T-cell (primary cell): ENCODE measurements at places on chromosomes 5 and 9.

DNA sequence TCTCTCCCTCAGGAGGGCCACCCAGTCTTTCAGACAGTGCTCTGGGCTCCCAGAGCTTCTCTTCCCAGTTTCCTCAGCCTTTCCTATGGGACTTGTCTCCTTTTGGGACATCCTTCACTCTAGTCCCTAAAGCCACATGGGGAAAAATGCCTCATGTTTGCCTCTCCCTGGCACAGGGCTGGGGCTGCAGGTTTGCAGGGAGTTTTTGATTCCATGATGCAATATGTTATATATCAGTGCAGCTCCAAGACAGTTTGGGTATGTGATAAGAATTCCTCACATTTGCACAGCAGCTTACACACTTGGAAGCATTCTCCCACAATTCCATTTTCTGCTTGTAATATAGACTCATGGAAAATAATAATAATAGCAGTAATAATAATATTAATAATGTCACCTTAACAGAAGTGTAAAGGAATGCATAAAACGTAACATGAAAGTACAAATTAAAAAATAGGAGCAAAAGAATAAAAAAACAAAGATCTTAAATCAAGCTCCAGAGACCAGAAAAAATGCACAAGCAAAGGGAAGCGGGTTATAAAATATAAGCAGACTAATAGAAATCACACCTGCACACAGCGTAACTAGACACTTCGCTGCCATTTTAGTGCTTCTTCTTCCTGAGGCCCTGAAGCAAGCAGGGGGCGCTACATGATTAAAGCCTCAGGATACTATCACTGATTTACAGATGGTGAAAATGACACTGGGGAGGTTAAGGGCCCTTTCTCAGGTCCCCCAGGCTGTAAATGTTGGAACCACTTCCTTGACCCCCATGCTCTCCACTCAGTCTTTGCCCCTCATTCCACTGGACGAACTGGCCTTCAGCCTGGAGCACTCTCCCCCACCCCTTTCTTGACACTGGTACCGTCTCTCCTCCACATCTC lies 70.0 kb upstream of the IL17B start:
- DNase-seq = no peak

- DNase-seq = no peak
Observed at GRCh38 chr5:176547802-176548201, 1.3 kb upstream of the CDHR2 start.

DNA sequence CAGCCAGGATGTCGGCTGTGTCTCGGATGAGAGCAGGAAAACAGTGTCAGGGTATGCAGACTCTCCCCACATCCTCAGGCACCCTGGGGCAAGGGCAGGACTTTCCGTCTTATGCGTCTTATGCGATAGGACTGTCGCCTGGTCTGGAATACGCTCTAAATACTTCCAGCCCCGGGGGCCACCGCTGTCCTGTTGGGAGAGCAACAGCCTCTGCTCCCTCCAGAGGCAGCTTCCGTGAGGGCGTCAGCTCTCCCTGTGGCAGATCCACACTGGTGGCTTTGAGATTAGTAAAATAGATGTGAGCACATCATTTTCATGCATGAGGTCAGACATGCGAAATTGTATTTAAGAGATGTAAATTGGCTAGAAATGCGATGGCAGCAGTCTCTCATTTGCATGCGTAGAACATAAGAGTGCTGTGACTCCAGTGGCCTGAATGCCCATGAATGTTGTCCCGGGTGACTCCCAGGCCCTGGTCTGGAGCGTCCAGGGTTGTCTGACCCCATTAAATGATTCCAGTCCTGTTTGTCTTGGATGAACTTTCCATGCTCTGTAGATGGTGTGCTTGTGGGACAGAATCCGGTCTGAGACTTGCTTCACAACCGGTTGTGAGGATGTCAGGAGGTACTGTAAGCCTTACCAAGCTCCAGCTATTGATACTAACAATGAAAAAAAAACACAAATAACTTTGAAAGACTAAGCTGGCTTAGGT lies 228.2 kb downstream of the SYK start:
- DNase-seq = peak; percentile 11

DNA sequence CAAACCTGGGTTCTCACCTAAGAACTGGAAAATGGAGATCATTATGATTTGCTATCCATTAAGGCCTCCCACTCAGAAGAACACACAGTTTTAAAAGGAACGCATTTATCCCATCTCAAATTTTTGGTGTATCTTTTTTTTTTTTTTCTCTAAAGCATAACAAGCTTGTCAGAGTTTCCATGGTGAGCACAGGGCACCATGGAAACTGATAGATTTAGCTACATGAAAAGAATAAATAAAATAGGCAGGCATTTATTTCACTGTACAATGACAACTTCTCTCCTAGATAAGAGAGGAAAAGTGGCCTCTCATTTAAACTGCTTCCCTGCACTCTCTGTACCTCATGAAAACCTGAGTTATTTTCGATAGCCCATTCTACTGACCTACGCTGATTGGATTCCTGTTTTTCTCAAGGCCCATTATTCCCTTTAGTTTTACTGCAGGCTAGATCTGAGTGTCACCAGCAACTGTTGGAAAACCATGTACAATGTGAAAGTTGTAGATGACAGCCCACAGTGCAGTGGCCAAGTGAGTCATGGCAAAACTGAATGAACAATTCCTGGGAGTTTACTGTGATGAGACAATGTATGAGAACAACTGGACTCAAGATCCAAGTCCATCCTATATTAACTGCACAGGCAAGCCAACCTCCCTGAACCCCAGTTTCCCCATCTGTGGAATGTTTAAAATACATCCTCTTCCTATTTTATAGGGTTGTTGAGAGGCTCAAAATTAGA lies 4.3 kb upstream of the GDA start:
- DNase-seq = no peak

- no peak for DNase-seq
Observed at GRCh38 chr5:156623381-156624040, 226.6 kb upstream of the PPP1R2B start.

- no peak for DNase-seq
Observed at GRCh38 chr9:88270413-88270812, 117.8 kb upstream of the SPIN1 start.

DNA sequence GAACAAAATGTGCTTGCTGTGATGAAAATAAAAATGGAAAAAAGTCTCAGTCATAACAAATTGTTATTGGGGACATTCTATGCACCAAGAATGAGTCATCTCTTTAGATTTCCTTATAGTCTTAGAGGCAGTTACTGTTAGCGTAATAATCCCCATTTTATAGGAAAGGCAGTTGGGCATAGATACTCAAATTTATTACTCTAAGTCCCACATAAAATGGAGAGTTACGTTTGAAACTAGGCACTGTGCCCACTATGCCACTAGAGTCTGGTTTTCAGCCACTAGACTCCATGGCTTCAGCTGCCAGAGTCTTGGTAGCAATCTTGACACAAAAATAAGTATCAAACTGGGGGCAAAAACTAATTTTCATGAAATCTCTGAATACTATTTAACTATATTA lies 317.9 kb upstream of the MEF2C start:
- DNase-seq = no peak

DNA sequence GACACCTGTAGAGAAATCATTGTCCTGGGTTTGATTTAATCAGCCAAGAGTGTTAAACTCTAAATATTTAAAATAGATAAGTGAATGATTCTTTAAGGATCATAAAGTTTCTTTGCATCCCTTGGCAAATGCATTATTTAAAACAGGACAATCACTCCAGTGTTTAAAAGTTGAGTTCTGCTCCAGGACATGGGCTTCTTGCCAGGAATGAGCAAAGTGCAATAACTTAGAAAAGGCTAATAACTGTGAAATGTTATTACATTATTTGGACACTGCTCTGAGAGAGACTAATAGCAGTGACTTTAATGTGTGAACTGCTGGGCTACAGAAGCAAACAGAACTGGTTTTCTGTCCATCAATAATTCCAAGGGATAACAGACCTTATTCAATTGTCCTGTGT lies 283.3 kb downstream of the GABRB2 start:
- DNase-seq = no peak

DNA sequence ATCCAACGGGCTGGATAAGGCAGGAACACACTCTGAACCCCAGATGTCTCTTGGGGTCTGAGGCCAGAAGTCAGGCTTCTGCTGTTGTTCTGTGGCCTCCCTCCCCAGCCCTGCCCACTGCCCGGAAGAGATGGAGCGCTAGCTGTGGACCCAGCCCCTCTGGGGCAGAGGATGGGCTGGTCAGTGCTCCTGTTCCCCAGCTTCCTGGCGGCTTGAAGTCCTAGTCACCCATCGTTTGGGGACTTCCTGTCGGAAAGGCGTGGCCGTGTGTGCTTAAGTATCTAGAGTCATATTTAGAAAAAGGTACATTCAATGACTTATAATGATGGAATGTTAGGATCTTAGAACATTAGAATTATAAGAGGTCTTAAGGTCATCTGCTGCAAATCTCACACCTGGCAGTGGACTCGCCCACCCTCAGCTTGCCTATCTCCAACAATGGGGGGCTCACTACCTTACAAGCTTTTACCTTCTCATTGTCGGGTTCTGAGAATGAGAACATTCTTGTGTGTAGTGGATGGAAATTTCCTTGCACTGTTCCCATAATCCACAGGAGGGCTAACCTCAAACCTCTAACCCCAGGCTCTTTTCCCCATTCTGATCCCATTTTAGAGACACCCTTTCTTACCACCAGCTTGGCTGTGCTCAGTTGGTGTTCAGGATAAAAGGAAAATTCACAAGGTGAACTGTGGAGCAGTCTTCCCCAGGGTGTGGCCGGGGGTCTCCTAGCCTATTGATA lies 13.4 kb upstream of the AIF1L start:
- no peak for DNase-seq

- no peak for DNase-seq
Observed at GRCh38 chr9:131943351-131943841, 136.3 kb downstream of the MED27 start.

DNA sequence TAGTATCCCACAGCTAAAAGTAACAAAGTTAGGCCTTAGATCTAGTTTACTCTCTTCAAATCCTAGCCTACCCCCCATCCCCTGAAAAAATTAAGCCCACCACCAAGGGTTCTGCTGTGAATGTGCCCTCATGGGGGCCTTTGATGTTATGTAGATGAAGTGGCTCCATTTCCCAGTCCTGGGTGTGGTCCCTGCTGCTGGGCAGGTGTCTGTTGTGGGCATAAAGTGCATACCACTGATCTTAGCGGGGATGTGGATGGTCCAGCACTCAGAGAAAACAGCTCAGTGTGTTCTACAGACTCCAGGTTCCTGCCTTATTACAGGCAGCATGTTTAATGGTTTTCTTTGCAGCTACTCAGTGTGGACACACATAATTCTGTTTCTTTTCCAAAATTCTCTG lies 1.9 kb downstream of the PCBD2 start:
- DNase-seq = no peak
